Stimulated activated memory B cell treated with anti-CD40 and anti-IgM and Interleukin-4, amounts not matched to agents 10 μg/mL and 1 μg/mL and 100 μg/mL, for 72 hours (primary cell): ENCODE measurements at places on chromosomes 1 and 21.
A peak's percentile ranks its signal among the peaks of the same experiment; 100 is the strongest.

- ATAC-seq, result no peak
- H3K36me3 ChIP-seq, result no peaks in the 10 kb centered on the region
- no peak overlapping the region for H3K4me3 ChIP-seq
- peaks cover 16% of the 10 kb centered on the region for H3K27me3 ChIP-seq
- H3K4me1 ChIP-seq, result peaks cover 6% of the 10 kb centered on the region
Observed at GRCh38 chr1:65079941-65080340, 68.1 kb upstream of the AK4 start.

DNA sequence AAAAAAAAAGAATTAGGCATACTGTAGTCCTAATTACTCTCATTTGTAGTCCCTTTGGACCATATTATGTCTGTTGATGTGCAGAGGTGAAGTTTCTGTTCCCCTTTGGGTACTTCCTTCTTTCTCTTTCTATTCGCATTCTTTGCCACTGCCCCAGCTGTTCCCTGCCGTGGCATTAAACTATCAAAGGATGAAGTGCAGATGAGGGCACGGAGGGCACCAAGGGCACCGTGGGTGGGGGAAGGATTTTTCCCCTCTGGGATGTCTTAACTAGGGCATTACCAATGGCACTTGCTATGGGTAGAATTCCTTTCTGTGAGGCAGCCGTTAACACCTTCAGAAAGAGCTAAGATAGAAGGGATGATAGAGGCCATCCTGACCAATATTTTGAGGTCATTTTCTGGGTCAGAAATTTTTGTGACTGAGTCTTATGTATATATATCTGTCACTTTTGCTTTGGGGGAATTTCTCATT is 4.9 kb upstream of the MAPKAPK2 start:
- peak; percentile 96 for ATAC-seq
- H3K4me3 ChIP-seq, result peak overlapping the region; percentile 34
- H3K27ac ChIP-seq, result peak overlapping the region; percentile 44
- H3K36me3 ChIP-seq, result no peaks in the 10 kb centered on the region

DNA sequence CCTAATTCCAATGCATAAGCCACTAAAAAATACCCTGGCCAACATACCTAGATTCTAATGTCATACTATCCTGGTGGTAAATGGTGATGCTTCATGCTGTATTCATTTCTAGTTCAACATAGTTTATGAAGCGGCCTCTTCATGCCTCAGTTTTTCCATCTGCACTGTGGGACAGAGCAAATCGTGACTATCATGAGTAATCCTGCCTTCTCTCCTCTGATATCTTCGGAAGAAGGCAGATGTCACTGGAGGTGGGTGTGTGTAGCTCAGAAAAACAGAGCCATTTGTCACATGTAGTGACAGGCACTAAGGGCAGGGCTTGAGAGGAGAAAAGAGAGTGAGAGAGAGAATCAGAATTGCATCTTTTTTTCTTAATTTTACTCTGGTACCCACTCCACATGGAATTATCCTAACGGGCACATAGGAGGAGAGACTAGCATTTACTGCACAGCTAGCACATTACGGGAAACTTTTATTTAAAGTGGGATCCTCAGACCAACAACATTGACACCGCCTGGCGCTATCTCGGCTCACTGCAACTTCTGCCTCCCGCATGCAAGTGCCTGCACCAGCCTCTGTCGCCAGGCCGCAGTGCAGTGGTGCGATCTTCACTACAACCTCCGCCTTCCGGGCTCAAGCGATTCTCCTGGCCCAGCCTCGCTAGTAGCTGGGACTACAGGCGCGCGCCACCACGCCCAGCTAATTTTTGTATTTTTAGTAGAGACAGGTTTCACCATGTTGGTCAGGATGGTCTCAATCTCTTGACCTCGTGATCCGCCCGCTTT is 78.4 kb upstream of the KCNA3 start:
- ATAC-seq, result no peak
- H3K36me3 ChIP-seq, result no peaks in the 10 kb centered on the region
- peaks cover 34% of the 10 kb centered on the region for H3K27me3 ChIP-seq
- no peaks in the 10 kb centered on the region for H3K4me1 ChIP-seq
- H3K27ac ChIP-seq, result no peak overlapping the region
- no peak overlapping the region for H3K4me3 ChIP-seq

DNA sequence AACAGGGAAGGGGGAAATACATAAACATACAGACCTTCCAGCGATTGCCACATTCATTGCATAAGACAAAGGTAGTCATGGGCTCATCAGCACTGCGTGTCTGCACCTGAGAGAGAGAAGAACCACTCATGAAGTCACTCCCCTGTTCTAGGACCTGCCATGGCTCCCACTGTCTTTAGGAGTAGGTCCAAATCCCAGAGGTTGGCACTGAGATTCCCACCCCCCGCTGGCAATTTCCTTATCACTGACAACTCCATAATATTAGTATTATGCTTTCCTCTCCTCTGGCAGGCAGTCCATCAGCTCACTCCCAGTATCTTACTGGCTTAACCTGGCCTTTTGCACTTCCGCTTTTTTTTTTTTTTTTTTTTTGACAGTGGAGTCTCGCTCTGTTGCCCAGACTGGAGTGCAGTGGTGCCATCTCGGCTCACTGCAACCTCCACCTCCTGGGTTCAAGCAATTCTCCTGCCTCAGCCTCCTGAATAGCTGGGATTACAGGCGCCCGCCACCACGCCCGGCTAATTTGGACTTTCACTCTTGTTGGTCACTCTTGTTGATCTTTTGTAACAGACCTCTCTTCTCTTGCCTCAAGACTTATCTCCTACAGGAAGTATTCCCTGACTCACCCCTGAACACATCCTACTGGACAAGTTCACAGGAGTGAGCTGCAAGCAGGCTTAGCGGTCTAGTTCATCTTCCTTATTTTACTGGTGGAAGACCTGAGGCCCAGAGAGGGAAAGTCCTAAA is 14.8 kb upstream of the ZNF436 start:
- no peak for ATAC-seq
- peaks cover 8% of the 10 kb centered on the region for H3K4me1 ChIP-seq
- H3K27ac ChIP-seq, result no peak overlapping the region
- peaks cover 11% of the 10 kb centered on the region for H3K27me3 ChIP-seq

GRCh38 chr21:39555911-39556590 is 56.7 kb upstream of the B3GALT5 start:
- no peaks in the 10 kb centered on the region for H3K27me3 ChIP-seq
- no peaks in the 10 kb centered on the region for H3K36me3 ChIP-seq
- H3K4me1 ChIP-seq, result no peaks in the 10 kb centered on the region
- H3K4me3 ChIP-seq, result no peak overlapping the region
- H3K27ac ChIP-seq, result no peak overlapping the region
- no peak for ATAC-seq

GRCh38 chr1:205978676-205979075 is 24.5 kb downstream of the RAB7B start:
- H3K36me3 ChIP-seq, result no peaks in the 10 kb centered on the region
- H3K4me1 ChIP-seq, result peaks cover 1% of the 10 kb centered on the region
- no peaks in the 10 kb centered on the region for H3K27me3 ChIP-seq
- H3K27ac ChIP-seq, result no peak overlapping the region

DNA sequence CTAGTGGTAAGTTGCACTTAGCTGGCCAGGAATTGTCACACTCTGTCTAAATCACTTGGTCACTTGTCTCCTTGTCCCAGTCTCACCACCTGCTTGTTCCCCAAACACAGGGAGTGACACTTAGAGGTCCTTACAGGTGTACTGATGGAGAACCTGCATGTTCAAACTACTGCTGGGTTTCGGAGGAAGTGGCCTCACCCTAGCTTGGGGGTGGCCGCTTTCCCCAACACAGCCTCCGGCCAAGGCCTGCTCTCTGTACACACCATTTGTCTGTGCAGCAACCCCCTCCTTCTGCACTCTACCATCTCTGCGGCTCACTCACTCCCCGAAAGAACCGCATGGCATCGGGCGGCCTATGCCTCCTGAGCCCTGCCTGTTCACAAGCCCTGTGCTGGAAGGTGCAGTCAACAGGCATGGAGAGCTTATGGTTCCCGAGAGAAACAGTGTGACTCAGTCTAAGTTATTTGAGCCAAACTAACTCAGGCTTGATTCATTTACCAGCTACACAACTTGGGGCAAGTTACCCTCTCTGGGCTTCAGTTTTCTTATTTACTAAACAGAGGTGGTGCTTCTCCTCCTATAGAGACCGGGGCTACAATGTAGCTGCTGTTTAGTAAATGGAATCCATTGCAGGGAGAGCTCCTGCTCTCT is 10.5 kb upstream of the SPRR4 start:
- H3K4me3 ChIP-seq, result no peak overlapping the region
- no peak for ATAC-seq
- peaks cover 10% of the 10 kb centered on the region for H3K4me1 ChIP-seq
